Stimulated activated naive CD8-positive, alpha-beta T cell treated with anti-CD3 and anti-CD28 coated beads, Interleukin-15, Interleukin-2, amounts not matched to agents 100 U/mL and 50 U/mL, for 24 hours (primary cell): ENCODE measurements at places on chromosomes 5 and 9.

DNA sequence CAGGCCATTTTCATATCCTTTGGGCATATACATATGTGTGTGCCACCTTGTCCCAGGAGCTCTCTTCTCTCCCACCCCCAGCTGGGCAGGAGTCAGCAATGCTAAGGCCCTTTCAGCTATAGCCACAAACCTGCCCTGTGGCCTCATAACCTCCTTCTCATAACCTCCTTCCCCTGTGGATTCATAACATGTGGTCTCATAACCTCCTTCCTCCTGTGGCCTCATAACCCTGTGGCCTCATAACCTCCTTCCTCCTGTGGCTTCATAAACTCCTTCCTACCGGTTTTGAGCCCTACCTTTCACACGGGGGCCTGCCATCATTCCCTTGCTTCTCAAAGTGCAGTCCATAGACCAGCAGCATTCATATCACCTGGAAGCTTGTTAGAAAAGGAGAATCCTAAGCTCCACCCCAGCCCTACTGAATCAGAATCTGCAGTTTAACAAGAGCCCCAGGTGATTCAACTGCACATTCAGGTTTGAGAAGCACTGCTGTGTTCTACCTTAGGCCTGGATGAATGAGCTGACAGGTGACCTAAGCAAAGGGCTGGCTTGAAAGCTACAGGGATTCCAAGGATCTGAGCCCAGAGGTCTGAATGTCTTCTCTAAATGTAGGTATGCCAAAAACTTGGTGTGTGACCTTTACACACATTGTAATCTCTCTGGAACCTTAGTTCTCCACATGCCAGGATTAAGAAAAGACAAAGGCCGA lies 41.9 kb upstream of the PLPP6 start:
- no peak for DNase-seq

DNA sequence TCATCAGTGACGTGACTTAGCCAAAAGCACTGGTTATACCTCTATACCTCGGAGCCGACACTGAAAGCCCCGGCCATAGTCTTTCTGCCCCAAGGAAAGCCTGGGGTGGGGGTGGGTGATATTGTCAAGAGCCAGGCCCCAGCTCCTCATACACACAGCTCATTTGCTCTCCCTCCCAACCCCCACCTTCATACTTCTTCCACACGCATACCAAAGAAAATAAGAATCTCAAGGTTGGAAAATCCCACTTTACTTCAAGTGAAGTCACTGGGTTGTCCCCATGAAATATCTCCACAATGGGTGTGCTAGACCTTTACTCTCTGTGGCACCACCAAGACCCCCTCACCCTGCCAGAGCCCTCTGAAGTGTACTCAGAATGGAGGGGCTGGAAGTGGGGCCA lies 27.1 kb upstream of the MGAT1 start:
- DNase-seq: no peak

- DNase-seq: no peak
Measured at GRCh38 chr5:179279347-179280094, 65.7 kb downstream of the ADAMTS2 start.

DNA sequence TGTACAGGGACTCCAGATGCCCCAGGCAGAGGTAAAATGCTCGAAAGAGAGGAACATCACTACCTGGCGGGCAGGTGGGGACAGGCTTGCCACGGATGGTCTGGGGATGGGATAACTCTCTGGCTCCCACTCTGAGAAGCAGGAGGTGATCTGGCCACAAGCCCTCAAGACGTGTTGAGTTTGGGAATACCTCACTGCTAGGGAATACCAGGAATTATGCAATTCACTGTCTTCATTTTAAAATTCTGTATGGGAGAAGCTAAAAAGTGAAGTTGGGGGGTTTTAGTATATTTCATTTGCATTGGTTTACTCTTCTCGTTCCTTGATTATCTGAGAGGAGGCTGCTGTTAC lies 510.4 kb downstream of the CCDC171 start:
- no peak for DNase-seq

GRCh38 chr5:18686253-18686652 lies 1052.0 kb downstream of the TAF11L14 start:
- no peak for DNase-seq

- DNase-seq: no peak
Measured at GRCh38 chr5:140360101-140360500, at the start of gene SLC4A9. Gene SLC4A9, plus strand, starts transcription at chr5:140360194. Its CDS starts 43 bp downstream, at chr5:140360237.
